Type B pancreatic cell (in vitro differentiated cells): ENCODE measurements at places on chromosomes 3 and 15. TPM values are rescaled to one million over a fixed set of nuclear protein-coding genes. Genes with fewer than 3 reads are reported as not detected.

PIERCE2 gene
- total RNA-seq, result 2.1 and 2.3 TPM in 2 replicates

NTRK3 gene
- total RNA-seq, result 2.9 and 16.9 TPM in 2 replicates

SLCO3A1 gene
- 30.9 and 104 TPM in 2 replicates for total RNA-seq

TMOD3 gene
- total RNA-seq, result 49.0 and 83.2 TPM in 2 replicates

PRR23B gene
- total RNA-seq, result not detected in 2 replicates

LRRK1 gene
- 2.0 and 4.1 TPM in 2 replicates for total RNA-seq

DNA sequence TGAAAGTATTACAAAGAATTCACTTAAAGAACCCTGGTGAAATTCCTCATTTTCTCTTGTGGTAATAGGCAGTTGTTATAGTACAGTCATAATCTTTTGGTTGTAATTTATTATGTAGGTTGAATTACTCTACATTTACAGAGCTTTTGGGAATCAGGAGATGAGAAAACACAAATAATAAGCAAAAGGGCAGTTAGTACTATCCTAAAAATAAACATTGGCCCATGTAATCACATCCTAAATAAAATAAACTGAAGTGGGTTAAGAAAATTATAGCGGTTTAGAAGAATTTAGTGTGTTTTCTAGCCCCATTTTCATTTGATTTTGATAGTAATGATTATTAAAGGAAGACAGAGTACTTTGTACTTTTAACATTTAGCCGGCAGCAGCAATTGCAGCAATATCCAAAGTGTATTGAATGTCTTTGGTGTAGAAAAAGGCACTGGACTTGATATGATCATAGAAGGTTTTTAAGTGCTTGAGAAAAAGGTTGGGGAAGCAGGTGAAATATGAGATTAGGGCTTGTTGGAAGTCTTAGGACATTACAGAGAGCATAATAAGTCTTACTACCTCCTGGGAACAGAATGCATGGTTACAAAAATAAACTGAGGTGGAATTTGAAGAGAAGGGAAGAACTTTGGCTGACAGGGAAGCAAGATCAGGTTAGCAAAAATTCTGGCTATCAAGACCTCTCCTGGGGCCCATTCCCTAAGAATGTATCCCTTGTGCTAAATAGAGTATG is 79.9 kb downstream of the MBNL1 start:
- no peak for DNase-seq

DNA sequence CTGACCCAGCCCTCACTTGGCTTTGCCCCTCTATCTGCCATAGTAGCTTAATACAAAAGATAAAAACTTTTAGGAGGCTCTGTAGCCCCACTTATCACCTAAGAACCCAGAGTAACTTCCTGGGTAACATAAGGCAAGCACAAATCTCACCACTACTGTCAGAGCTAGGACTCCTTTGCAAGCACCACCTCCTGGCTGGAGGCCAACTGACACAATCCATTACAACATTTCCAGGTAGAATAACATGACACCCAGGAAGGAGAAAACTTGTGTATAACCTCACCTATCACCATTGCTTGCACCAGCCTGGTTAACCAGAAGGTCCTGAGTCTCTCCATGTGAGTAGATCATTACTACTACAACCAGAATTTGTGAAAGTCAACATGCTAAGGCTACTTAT is 230.0 kb downstream of the TUSC7 start:
- DNase-seq, result no peak

- DNase-seq, result no peak
These were observed 140.2 kb upstream of the SKOR1 start for GRCh38 chr15:67685008-67685599.

DNA sequence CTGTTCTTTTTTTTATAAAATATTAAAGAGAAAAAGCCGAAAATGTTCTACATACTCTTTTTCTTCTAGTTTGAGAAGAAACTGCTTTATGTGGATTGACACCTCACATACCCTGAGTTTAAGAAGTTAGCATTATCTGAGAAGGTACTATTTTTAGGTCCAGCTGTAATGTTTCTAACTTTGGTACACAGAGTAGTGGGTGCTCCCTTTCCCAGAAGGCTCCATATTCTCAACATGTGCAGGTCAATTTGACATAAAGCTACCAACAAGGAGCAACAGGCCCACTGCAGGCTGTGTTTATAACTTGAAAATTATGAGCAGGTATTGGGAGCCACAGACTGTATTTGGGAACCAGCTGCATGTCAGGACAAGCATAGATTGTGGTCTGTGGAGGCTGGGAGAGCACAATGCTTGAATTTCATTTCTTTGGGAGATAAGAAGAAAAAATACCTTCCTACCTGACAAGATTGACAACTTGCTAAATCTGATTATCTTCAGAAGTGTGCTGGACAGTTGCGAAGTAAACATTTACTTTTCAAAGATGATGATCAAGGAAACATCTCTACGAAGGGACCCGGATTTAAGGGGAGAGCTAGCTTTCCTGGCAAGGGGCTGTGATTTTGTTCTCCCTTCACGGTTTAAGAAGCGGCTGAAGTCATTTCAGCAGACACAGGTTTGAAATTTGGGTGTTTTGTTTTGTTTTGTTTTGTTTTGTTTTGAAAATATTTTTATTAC is 57.2 kb downstream of the PPP2R3A start:
- DNase-seq, result no peak

DNA sequence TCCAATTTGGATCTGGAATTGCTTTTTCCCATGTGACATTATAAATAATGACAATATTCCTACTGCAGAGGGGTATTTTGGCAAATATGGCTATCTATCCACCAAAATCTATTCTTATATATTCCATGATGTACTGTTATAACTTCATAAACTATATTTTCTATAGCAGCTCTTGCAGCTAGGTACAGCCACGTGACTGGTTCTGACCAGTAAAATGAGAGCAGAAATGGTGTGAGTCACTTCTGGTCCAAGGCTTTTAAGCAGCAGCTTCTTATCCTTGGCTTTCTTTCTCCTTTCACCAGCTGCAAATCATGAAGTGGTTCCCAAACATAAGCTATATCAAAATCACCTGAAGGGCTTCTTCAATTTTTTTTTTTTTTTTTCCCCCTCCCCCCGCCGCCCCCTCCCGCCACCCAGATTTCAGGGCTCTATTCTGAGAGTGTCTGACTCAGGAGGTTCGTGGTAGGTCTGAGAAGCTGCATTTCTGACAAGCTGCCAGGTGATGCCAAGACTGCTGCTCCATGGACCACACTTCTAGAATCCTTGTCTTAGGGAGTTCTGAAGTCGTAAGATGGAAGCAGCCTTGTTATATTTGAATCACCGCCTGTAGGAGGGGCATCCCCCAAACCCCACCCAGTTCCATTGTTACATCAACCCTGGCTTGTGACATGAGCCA is 357.5 kb downstream of the CHST2 start:
- no peak for DNase-seq

DNA sequence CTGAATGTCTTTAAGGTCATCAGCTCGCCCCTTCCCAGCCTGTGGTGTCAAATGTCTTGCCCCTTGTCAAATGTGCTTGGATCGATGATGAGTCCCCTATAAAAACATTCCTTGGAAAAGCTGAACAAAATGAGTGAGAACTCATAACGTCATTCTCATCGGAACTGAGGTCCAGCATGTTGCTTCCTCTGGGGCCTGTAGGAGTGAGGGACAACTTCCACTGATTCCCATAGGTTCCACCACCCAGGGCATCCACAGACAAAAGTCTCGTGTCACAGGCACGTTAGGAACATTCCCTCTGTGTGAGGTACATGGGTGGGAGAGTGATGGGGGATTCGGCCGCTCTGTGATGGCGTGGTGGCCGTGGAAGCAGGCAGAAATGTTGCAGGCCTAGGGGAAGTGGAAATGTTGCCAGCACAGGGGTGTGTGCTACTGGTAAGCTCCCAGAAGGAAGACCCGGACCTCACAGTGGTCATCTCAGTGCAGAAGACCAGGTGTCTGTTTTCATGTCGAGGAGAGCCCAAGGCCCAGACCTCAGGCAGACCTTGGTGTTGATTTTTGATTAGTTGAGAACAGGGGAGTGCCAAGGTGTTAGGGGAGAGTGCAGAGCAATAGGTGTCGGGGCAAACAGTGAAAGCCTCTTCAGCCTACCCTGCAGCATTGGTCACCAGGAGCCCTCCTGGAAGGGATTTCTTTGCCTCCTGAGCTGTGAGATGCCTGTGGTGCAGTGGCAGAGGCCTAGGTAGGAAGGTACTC is 96.8 kb downstream of the SNRPN start:
- DNase-seq, result no peak

DNA sequence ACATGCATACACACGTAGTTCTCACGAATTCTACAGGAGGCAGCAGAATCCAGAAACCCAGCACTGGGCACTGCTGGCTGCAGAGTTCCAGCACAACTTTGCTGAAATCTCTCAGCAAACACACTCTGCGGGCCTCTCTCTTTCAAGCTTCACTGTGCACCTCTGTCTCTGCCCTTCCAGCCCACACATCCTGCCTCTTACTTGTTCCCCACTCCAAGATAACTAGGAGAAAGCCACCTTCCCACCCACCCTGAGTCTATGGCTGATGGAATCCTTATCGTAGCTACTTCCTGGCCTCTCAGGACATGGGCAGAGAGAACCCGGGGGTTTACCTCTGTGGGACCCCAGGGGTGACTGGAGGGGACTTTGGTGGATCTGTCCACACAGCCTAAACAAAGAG is 11.9 kb downstream of the ANP32A start:
- DNase-seq, result no peak

DNA sequence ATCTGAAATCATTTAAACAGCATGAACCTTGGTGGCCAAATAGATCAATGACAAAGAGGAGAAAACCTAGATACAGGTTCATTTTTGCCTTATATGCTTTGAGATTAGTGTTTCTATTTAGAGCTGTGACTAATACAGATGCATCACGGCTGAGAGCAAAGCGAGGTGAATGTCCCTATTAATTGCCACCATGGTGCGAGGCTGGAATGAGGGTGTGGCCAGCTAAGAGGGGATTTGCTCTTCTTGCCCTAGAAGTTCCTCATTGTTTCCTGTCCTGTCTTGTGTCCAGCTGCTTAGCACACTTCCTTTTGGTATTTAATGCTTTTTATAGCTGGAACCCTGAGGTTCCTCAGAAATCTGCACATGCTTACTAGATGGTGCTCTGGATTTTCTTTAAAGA is 339.1 kb upstream of the RGMA start:
- no peak for DNase-seq

GRCh38 chr3:33488246-33488645 is 48.0 kb upstream of the UBP1 start:
- DNase-seq, result no peak

- no peak for DNase-seq
These were observed 120.1 kb downstream of the ABHD5 start for GRCh38 chr3:43810797-43811196.

DNA sequence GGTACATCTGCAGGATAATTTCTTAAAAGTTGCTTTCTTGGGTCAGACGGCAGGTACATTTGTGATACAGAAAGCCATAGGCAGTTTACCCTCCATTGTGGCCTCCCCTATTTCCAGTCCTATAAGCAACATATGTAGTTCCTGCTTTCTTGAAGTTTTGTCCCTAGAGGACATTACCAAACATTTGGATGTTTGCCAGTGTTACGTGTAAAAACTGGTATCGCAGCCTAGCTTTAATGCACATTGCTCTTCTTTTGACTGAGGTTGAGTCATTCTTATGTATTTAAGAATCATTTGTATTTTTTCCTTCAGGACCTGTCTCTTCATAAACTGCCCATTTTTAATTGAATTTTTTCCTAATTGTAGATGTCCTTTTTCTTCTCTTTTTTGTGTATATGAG is 114.3 kb downstream of the DIPK2A start:
- DNase-seq, result no peak

DNA sequence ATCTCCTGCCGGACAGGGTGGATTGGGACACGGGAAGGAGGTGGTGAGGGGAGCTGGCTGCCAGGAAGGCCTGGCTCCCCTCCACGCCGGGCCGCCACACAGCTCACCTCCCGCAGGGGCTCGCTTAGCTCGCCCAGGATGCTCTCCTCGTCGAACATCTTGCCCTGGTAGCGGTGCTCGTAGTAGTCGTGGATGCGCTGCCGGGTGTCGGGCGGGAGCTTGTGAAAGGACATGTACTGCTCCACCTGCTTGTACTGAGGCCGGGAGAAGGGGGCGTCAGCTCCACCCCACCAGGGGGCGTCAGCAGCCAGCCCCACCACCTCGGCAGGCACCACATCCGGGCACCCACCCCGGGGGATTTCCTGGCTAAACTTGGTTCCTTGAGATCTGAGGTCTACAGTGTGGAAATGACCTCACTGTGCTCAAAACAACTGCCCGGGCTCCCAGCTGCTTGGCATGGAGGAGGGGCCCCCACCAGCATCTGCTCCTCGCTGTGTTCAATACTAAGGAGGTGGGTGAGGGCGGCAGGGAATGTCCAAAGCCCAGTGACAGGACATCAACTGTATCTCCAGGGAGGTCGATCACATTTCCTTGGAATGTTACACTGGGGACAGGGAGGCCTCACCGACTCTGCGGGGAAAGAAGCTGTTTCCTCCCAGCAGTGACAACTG is 43.4 kb downstream of the HCN4 start:
- no peak for DNase-seq

DNA sequence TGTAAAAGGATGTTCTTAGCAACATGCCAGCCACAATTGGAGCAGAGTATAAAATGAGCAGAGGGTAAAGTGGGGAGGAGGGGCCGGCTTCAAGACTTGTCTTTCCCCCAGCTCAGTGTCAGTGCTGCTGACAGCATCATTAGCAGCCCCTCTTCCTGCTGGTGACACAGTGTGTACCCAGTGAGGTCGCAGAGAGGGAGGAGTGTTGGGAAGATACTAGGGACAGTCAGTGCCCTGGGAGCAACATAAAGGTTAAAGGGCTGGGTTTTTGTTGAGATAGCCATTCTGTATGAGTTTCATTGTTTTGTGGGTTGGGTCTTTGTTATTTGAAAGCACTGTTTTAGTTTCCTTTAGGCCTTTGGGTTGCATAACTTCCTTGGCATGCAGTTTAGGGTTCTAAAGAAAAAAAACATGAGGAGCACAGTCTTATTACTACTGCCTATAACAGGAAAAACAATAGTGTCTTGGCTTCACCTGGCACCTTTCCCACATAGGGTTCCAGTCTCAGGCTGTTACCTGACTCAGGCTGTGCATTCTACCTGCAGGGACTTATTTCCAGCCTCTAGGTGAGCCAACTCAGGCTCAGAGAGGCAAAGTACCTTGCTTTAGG is 94.1 kb upstream of the SKOR1 start:
- no peak for DNase-seq

DNA sequence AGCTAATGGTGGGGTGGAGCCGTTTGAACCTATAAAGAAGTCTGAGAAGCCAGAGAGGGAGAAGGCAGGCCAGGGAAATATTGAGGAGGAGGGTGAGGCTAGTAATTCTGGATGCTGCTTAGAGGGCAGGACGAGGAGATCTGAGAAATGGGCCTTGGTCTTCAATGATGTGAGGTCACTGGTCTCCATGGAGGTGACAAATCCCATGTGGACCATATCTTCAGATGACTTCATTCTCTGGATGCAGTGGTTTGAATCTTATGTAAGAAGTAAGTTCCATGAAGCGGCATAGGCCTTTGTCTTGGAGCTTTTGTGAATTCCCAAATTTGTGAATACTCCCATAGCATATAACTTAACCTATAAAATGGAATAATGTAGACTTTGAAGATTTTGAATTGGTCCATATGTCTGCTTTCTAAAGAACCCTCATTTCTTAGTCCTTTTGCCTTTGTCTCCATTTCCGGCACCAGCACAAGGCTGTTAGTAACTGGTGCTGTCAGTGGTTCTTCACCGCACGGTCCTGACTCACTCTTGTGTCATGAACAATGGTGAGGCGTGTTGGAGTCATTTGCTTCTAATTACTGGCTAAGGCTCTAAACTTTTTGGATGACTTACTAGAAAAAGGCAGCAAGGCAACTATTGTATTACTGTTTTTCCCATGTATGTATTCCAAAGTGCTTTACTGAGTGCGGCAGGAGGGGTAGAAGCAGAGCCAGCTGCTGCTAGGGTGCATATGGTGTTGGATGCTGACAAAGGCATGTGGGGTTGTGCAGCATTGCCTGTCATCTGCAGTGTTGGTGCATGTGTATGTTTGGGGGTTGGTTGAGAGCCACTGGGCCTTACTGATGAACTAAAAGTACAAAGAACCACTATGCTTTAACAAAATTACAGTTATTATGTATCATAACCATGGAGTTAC is 279.3 kb upstream of the C2CD4B start:
- no peak for DNase-seq
